NCI-H460 (cell line): ENCODE measurements at places on chromosomes 7 and 10. TPM values are rescaled to one million over a fixed set of nuclear protein-coding genes. Genes with fewer than 3 reads are reported as not detected.
A peak's percentile ranks its signal among the peaks of the same experiment; 100 is the strongest.

DNA sequence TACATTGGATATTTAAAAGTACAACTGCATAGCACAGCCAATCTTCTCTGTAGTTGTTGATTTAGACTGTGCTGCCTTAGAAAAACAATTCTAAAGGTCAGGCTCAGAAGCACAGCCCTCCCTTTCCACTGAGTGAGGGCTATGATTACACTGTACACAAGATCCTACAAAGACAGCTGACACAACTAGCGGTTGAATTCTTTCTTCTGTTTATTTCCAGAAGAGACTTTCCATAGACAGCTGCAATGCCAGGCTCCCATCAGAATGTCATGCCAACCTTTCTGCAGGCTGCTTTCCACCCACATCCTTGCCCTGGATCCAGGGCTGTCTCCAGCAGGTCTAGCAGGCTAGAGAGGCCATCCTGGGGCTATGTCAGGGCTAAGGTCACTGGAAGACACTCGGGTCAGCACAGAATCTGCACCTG, 39.3 kb downstream of the FAM13C start:
- no peak for DNase-seq

- no peak for DNase-seq
These were observed 154.0 kb upstream of the LSM8 start for GRCh38 chr7:118029826-118030422.

GRCh38 chr7:49279891-49280290, 355.5 kb downstream of the CDC14C start:
- no peak for DNase-seq

GRCh38 chr10:52644373-52645186, 128.0 kb downstream of the MBL2 start:
- DNase-seq = peak; percentile 56

- no peak for DNase-seq
These were observed 48.8 kb downstream of the UBE2H start for GRCh38 chr7:129903935-129904334.

DNA sequence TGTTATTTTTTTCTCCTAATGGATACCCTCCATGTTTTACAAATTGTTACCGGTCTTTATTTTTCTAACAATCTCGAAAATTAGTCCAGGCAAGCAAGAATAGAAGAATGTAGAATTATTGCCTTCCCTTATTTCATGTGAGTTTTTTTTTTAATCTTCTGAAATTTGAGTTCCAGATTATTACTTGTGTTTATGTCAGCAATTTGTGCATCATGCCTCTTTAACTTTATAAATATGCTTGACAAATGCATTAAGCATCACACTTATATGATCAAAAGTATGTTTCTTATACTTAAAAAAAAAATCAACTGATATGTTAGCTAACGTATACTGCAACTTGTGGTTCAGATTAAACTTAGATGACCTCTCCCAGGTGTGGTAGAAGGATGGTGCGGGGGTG, 242.7 kb upstream of the VSTM2A start:
- DNase-seq = no peak

DNA sequence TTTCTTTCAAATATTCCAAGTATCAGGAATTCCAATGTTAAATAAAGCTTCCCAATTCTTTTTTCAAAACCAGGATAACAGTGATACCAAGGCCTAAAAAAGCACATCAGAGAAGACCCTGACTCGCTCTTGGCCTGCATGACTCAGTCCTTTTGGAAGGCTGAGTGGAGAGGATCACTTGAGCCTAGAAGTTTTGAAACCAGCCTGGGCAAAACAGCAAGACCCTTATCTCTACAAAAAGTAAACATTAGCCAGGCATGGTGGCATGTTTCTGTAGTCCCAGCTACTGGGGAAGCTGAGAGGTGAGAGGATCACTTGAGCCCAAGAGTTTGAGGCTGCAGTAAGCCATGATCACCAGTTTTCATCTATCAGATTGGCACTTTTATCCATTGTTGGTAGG, 18.7 kb downstream of the NFE2L3 start:
- DNase-seq = no peak

- no peak for DNase-seq
These were observed 245.3 kb downstream of the EBF3 start for GRCh38 chr10:129718548-129719414.

GRCh38 chr10:116798859-116799258, 50.4 kb upstream of the ENO4 start:
- DNase-seq = no peak

DNA sequence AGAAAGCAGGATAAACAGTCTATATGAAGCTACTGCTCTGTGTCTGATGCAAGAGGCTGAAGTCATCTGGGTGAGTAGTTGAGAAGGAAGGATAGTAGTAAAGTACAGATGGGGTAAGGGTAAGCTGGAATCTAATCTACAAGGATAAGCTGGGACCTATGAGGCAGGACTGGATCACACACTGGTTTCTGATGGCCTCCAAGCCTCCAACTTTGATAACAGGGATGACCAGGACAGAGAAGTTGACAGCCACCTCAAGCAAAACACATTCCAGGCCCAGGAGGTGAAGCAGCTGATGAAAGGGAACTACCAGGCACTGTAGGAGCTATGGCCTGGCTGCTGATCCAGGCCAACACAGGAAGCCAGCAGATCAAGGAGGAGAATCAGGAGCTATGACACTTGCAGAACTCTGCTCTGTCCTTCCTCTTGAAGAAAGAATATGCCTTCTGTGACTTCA, 278.1 kb upstream of the TMEM229A start:
- DNase-seq = peak; percentile 27

DNA sequence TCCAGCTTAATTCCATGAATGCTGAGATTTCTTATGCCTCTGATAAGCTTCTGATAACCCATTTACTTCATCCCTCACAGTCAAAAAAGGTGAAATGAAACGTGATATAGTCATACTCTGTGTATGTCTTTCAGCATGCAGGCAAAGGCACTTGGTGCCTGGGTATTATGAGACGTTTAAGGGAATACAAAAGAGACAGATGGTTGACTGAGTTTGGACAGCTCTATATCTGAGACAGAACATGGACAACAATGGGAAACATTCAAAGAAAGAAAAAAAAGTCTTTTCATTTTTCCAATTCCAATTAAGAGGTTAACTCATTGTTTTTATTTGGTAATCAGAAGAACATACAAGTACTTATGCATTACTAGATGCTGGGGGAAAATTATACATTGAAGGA, 96.2 kb downstream of the PPP1R17 start:
- no peak for DNase-seq

DNA sequence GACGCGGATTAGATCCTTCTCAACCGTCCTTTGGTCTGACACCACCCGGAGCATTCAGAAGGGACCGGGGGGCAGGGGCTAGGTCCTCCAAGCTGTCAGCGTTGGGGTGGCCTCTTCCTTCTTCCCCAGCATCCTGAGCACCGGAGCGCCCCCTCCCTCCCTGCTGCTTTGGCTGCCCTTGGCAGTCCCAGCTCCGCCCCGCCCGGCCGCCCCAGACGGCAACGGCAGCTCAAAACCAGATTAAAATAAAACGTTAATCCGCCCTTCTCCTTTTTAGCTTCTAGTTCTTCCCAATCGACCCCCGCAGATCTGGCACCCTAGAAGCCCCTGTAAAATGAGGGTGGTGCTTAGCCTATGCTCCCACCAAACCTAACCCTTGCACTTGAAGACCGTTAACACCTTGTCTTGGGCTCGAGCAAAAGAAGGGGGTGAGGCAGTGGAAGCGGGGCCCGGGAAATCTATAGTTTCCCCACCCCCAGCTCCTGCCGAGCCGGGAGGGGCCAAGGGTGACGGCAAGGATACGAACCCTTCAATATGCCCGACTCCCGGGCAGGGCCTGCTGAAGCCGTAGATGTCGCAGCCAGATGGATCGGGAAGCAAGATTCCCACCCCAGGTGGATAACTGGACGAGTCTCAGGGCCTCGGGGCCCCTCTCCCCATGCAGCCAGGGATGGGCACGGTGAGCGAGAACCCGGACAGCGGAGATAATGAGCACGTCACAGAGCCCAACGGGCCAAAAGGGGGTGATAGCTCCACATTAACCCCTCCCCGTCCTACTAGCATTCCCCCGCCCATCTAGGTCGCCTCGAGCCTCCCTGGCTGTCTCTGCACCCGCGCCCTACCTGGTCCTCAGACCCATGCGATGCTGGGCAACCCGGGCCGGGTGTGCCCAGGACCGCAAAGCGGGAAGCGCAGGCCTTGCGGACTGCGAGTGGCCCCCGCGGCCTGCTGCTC, 169.7 kb downstream of the NRF1 start:
- no peak for DNase-seq

- no peak for DNase-seq
These were observed 76.0 kb downstream of the GRK5 start for GRCh38 chr10:119283387-119283786.

GRCh38 chr7:117157241-117158209, 165.3 kb downstream of the WNT2 start:
- peak; percentile 18 for DNase-seq

DNA sequence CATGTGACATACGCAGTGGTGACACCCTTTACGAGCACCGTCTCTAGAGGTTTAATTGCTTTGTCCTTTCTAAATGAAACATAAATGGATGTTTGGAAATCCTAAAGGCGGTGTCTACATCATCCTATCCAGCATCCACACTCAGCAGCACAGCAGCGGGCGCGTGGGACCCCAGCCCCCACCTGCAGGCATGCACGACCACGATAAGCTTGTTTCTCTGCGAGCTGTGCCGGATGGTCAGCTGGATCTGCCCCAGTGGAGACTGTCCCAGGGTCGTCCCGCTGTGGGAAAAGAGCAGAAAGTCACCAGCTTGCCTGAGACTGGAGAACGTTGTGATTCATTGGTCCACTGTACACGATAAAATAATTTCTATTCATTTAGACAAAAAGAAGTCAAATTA, 34.2 kb upstream of the NCAPG2 start:
- DNase-seq = no peak

DNA sequence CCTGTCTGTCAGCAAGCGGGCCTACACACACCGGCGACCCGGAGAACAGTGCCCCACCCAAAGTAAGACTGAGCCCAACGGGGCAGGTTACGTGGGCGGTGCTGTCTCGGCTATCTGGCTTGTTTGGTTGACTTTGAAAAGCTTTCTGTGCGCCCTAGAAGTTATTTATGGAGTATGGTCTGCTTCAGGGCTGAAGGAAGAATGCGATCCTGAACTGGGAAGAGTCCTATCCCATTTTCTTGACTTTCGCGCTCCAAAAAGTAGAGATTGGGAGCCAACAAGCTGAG, 1.5 kb downstream of the INA start:
- DNase-seq = no peak

- DNase-seq = no peak
These were observed 36.3 kb upstream of the RNF32 start for GRCh38 chr7:156604311-156604710.

- DNase-seq = no peak
These were observed 78.8 kb downstream of the DNMBP start for GRCh38 chr10:99930731-99931550.

GRCh38 chr7:75920431-75921161, 5.6 kb downstream of the POR start:
- DNase-seq = no peak

DNA sequence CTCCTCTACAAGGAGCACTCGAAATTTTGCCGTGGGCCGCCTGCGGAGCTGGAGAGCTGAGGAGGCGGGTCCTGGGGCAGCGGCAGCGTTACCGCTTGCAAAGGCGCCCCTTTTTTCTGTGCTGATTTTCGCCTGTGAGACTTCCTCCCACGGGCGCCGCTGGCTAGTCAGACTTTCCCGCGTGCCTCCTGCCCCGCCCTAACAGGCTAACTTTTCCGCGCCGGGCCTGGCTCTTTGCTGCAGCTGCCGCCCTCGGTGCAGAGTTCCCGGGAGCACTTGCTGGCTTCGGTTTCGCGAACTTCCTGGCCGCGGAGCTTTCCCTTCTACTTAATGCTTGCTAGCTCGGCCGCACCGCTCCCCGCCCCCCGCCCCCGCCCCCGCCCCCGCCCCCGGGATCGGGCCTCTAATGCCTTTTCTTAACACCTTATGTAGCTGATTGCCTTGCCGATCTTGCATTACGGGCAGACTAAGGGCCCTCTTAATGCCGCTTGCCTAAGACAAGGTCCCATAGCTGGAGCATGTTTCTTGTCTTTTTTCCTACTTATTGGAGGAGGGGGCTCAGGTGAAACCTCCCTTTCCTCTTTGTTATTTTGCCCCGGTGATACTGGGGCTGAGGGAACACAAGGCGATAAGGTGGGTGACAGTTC, 37.9 kb upstream of the RASGEF1A start:
- DNase-seq = no peak

GRCh38 chr10:132210766-132211165, 24.0 kb downstream of the DPYSL4 start:
- no peak for DNase-seq

GRCh38 chr7:131325179-131325840, 2.4 kb upstream of the MKLN1 start:
- DNase-seq = no peak

DNA sequence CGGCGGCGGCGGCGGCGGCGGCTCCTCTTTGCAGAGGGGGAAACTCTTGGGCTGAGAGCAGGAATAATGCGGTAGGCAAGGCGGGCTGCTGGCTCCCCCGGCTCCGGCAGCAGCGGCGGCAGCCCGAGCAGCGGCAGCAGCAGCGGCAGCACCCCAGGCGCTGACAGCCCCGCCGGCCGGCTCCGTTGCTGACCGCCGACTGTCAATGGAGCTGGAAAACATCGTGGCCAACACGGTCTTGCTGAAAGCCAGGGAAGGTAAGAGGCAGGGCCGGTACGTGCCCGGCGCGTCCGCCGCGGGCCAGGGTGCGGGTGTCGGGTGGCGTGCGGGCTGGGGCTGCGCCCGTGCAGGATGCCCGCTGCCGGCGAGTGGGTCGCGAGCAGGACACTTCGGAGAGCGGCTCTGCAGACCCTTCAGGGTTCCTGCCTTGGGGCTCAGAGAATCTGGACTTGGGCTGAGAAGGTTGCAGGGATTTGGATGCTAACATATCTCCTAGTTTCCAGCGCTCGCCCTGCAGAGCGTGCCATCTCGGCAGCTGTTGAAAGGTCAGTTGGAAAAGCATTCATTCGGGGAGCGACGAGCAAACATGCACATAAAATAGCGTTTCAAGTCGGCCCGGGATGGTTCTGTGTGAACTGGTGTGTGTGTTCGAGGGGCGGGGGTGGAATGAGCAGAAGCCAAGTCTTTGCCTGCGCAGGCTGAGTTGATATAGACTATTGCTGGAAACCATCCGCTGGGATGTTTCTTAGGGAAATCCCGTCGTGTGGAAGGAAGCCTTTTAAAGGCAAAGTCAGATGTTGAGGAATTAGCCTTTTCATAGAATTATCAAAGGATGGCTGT, 562 bp downstream of the GRK5 start:
- DNase-seq = no peak

- DNase-seq = no peak
These were observed 73.8 kb upstream of the SFMBT2 start for GRCh38 chr10:7484456-7485243.

The UCN3 gene
- total RNA-seq = not detected in 2 replicates

The FEZF1 gene
- 0.17 TPM in 1 of 2 replicates, not detected in the other for total RNA-seq

The GSDME gene
- total RNA-seq = 3.5 and 6.5 TPM in 2 replicates

The CDK14 gene
- total RNA-seq = 0.94 and 1.2 TPM in 2 replicates

The CALHM1 gene
- not detected in 2 replicates for total RNA-seq

The RAMP3 gene
- total RNA-seq = not detected in 2 replicates

The CPXM2 gene
- 0.02 TPM in 1 of 2 replicates, not detected in the other for total RNA-seq

The ALOX5 gene
- not detected in 2 replicates for total RNA-seq

The COL17A1 gene
- total RNA-seq = not detected in 2 replicates
